ENCODE measurements at places on chromosomes 1 and 21. TPM values are rescaled to one million over a fixed set of nuclear protein-coding genes. Genes with fewer than 3 reads are reported as not detected.

GRCh38 chr1:99740141-99740540 is 26.3 kb downstream of the FRRS1 start:
- DNase-seq: no peak

- no peak for DNase-seq
Measured at GRCh38 chr1:16882986-16883385, 12.8 kb upstream of the RNU1-2 start.

GRCh38 chr1:184931566-184931965 is 42.7 kb downstream of the NIBAN1 start:
- no peak for DNase-seq

C1orf52 gene
- total RNA-seq: 30.9 TPM

MAP3K21 gene
- total RNA-seq: 0.51 TPM

AXDND1 gene
- 0.64 TPM for total RNA-seq

All from neural crest cell (in vitro differentiated cells).